Activated CD4-positive, alpha-beta T cell treated with anti-CD3 and anti-CD28 coated beads, Interleukin-2, amount 50 U/mL, for 4 hours (primary cell): ENCODE measurements at places on chromosomes 2 and 18.

- DNase-seq = no peak
These were observed 94.4 kb upstream of the ASAP2 start for GRCh38 chr2:9112079-9112721.

DNA sequence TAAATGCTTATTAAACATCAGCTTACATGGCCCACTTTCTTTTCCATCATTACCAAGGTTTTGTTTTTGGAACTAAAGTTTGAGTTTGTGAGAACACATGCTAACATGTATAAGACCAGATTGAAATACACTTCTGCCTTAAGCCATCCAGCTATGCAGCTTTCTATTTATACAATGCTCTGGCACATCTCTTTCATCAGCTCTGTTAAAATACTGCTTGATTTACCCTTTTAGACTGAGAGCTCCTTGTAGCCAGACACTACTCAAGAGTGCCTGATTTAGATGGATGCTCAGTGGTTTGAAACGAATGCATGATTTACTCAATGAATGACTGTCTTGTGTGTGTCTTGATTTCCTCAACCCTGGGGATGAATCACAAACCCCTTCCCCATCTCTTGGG lies 392.5 kb downstream of the THSD7B start:
- DNase-seq = no peak

DNA sequence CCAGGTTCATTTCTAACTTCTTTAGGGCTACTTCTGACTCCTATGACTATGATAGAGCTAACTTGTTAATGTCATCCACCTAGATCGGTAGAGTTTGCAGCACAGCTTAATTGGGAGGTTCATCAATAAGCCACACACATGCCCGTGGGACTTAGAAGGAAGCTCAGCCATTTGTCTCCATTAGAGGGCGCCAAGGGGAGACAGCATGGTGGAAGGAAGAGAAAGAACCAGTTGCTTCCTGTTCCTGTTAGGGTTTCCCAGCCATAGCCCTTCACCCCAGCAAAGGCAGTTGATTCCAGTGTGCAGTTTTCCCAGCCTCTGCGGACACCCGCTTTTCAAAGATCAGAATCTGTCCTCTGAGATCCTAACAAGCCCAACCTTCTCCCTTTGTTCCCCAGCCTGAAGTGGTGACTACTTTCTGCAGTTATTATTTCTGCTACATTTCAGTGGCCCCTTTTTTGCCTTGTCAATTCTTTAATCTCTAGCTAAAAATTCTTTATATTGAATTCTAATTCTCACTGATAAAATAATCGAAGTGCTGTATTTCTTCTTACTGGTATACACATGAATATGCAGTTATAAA lies 30.3 kb downstream of the MAIP1 start:
- DNase-seq = peak; percentile 25

- DNase-seq = no peak
These were observed 33.1 kb downstream of the ADRA2B start for GRCh38 chr2:96083064-96083939.

GRCh38 chr2:99980176-99980575 lies 162.2 kb downstream of the AFF3 start:
- no peak for DNase-seq

GRCh38 chr2:231597014-231597611 lies 4.4 kb downstream of the TEX44 start:
- DNase-seq = no peak

GRCh38 chr2:2033691-2034090 lies 289.4 kb upstream of the PXDN start:
- no peak for DNase-seq
